Neural crest cell (in vitro differentiated cells): ENCODE measurements at places on chromosomes 2 and 18.

GRCh38 chr2:191041418-191042161 is 27.6 kb upstream of the STAT1 start:
- DNase-seq: no peak

GRCh38 chr18:2258954-2259353 is 312.4 kb downstream of the METTL4 start:
- DNase-seq: no peak

- DNase-seq: no peak
These were observed 162.2 kb downstream of the BAZ2B start for GRCh38 chr2:159454185-159454584.

GRCh38 chr2:143730155-143730952 is 601.1 kb downstream of the ARHGAP15 start:
- no peak for DNase-seq

- DNase-seq: no peak
These were observed 161.4 kb downstream of the PLCL1 start for GRCh38 chr2:197965756-197966155.

- DNase-seq: no peak
These were observed 182.9 kb upstream of the RMP24 start for GRCh38 chr18:35789543-35789942.

DNA sequence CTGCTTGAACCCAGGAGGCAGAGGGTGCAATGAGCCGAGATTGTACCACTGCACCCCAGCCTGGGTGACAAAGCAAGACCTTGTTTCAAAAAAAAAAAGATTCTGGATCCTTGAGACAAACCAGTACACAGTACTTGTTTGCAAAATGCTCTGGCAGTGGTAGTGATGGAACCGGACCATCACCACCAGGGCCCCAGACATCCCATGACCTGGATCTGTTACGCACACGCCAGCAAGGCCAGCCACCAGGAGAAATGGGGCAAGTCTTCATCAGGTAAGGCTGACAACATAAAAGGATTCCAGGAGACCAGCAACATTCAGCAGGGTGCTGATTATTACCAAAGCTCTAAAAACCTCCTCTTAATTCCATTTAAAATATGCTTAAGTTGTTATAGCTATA is 35.5 kb downstream of the TBC1D8 start:
- no peak for DNase-seq

- no peak for DNase-seq
These were observed 535.2 kb downstream of the METTL4 start for GRCh38 chr18:2036086-2036485.

GRCh38 chr2:144339048-144339447 is 180.9 kb downstream of the ZEB2 start:
- no peak for DNase-seq

- DNase-seq: no peak
These were observed 9.2 kb upstream of the CCDC141 start for GRCh38 chr2:179059026-179059700.

DNA sequence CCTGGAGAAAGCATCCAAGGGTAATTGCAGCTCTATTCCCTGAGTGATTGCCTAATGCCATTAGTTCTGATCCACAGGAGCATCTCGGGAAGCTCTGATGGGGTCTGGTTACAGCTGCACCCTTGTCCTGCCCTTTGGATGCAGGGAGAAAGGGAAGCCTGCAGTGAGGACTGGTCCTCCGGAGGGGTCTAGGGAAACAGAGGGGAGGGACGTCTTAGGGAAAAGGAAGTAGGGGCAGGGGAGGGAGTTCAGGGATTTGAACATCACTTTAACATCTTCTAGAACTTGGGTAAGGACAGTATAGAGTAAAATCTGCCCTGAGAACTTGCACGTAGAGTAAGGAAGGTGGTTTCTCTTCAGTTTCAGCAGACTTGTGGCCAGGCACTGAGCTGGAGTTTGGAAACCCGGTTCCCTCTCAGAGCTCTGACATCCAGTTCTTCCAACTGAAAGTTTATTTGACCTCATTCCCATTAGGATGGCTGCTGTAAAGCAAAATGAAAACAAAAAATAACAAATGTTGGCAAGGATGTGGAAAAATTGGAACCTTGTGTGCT is 20.5 kb downstream of the ONECUT2 start:
- no peak for DNase-seq

DNA sequence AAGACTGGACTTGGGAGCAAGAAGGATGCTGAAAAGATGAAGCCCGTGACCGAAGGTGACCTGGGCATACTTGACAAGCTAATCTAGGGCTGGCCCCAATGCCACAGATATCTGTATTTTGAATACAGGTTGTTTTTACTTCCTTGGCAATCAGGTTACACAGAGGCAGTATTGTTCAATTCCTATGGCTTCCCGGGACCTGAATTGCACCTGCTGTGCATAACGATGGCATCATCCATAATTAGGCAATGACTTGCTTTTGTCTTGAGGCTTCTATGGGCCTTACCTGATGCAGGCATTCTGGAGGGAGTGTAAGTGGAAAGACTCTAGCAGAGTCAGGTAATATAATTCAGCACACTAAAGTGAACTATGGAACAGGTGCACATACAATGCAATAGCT is 60.6 kb upstream of the CUL3 start:
- DNase-seq: no peak

GRCh38 chr2:222424276-222424728 is at the start of gene SGPP2:
SGPP2 (plus strand) TSS chr2:222424543; CDS start chr2:222424603, 60 bp downstream.
- DNase-seq: no peak

DNA sequence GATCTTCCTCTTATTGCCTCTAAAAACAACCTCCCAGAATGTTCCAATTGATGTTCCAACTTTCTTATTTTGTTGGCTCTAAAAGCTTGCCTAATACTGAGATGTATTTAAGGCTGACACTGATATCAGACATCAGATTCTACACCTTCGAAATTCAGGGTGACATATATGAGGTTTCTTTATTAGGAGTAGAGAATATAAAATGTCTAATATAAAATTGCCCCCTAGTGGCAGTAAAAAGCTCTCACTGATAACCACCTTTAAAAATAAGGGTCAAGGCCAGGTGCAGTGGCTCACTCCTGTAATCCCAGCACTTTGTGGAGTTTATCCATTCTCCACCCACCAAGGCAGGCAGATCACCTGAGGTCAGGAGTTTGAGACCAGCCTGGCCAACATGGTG is 789.7 kb upstream of the SLC39A10 start:
- no peak for DNase-seq

DNA sequence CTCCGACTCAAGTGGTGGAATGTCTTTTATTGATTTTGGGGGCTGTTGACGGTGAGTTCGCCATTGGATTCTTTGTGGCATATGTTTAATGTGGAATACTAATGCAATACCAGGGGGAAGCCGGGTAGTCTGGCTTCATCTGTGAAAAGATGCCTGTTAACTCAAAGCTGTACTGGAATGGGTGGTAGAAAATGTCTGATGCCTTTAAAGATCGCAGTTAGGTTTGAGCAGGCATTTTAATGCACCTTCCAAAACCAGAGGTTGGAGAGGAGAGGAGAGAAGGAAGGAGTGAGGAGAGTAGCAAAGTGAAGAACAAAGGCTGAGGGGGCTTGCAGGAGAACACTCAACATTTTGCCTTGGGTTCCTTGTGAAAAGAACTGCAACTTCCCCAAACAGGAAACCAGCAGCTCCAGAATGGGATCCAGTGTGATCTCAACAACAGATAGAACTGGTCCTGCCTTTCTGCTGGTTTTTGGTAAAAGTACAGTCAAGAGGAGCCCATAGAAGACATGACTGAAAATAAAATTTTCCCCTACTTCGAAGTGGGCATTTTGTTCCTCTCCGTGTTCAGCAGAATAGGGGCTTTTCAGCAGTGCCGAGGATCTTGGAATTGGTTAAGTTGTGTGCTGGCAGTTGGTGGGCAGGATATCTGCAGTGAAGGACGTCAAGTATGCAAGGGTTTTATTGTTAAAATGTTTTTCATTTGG is 1.5 kb downstream of the ZNF532 start:
- no peak for DNase-seq
